ENCODE measurements at places on chromosomes 3 and 15. TPM values are rescaled to one million over a fixed set of nuclear protein-coding genes. Genes with fewer than 3 reads are reported as not detected.

Gene FRMD4B
- total RNA-seq: 0.85 TPM

Gene PROS1
- total RNA-seq: 10.8 TPM

Gene OGG1
- 14.0 TPM for total RNA-seq

Gene SLC28A2
- total RNA-seq: not detected

Gene ADGRG7
- not detected for total RNA-seq

Gene PLCH1
- total RNA-seq: 0.92 TPM

Gene FAM43A
- total RNA-seq: 22.4 TPM

Gene CTXN2
- not detected for total RNA-seq

Gene PRR20G
- total RNA-seq: 2.8 TPM

Gene RTP1
- total RNA-seq: not detected

Data from A549 treated with AZD2906 at 1 μM for 4 hours (cell line).